RPMI8226 (cell line): ENCODE measurements at places on chromosomes 6 and 20.

DNA sequence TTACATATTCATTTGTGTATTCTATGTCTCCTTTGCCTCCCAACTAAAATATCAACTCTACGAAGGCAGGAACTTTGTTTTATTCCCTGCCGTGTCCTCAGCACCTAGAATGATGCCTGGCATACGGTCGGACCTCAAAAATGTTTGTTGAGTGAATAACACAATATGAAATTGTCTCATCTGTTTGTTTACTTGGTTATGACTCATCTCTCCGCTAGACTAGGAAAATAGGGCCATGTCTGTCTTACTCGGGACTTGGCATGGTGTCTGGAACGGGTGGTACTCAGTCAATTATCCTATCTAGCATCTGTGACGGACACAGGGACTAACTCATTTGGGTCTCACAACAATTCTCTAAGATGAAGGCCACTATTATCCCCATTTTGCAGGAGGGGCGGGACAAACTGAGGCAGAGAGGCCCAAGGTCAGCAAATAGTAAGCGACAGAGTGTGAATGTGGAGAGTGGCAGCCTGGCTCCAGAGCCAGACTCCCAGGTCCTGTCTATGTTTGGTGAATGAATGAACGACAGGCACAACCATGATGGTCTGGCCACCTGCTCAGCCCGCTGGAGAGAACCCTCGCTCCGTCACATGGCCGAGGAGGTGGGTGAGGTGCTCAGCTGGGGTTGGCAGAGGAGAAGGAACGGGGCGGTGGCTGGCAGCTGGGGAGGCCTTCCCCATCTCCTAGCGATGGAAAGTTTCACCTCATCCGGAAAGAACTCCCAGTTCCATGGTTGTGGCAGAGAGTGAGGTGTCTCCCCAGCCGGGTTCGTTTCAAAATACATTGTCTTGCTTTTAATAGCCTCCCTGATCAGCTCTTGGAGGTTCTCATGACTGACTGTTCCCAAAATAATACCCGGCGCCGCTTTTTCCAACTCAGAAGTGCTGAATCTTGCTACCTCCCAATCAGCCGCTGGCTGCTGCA is 27.6 kb upstream of the NFATC2 start:
- DNase-seq, result no peak

- no peak for DNase-seq
Measured at GRCh38 chr6:137801352-137802114, 65.5 kb upstream of the TNFAIP3 start.

DNA sequence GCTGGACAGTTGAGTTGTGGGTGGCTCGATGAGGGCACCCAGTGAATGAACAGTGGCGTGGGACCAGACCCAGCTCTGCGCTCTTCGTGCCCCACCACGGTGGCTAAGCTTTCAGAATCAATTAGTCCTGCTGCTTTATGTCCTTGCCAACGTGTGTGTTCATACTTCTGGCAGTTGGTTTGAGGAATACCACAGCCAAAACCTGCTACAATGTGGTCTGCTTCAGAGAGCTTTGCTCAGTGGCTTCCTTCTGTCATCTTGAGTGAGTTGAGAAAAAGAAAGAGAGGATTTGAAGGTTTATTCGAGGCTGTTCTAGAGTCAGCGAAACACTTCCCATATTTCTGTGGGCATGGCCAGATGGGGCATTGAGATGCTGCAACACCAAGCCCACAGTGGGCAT is 39.5 kb upstream of the SLC22A2 start:
- DNase-seq, result no peak

DNA sequence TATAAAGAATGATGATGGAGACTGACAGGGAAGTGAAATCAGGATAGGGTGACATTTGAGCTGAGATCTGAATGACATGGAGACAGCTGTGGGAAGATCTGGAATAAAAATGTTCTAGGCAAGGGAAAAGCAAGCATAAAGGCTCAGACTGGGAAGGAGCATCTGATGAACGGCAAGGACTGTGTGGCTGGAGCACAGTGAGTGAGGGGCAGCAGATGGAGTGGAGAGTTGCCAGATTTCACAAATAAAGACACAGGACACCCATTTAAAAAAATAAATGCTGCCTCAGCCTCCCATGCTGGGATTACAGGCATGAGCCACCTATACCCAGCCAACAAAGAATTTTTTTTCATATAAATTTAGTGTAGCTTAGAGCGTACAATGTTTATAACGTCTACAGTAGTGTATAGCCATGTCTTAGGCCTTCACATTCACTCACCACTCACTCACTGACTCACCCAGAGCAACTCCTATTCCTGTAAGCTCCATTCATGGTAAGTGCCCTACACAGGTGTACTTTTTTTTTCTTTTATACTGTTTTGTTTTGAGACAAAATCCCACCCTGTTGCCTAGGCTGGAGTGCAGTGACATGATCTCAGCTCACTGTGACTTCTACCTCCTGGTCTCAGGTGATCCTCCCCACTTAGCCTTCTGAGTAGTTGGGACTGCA is 2.4 kb upstream of the ZBTB24 start:
- no peak for DNase-seq

DNA sequence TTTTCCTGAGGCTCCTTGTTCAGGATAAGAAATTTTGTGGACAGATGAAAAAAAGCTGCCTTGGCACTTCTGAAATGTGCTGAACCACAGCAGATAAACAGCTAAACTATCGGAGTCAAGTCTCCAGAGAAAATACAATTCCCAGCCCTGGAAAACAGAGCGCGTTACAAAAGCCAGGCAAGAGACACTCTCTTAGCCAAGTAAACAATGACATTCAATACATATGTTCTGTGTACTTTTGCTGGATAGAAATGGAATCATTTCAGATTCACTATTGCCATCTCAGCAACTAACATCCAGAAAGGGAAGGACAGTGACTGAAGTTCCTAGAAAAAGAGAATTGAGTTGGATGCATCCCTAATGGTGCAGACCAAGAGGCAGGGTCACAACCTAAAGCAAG is 196.8 kb upstream of the NRSN1 start:
- DNase-seq, result no peak

- DNase-seq, result no peak
Measured at GRCh38 chr6:61833176-61833755, 452.8 kb downstream of the KHDRBS2 start.

DNA sequence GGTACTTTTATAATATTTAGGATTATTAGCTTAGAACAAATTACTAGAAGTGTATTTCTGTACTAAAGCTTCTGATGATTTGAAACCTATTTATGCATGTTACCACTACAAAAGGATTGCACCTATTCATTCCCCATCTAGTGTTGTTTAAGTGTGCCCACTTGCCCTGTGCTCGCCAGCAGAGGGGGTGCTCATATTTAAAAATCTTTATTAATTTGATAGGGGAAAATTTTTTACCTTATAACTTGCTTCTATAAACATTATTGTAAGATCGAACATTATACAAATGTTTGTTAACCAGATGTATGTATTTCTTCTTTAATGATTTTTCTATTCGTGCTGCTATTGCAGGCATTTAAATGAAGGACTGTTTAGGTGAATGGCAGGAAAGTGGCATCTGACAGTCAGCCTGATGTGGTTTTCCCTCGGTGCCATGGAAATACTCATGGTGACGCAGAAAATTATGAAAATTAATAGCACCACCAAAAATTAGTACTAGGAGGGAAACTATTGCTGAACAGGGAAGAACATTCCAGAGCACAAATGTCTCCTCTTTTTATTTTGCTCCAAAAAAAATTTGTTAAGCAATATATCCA is 44.1 kb upstream of the FNDC1 start:
- no peak for DNase-seq

DNA sequence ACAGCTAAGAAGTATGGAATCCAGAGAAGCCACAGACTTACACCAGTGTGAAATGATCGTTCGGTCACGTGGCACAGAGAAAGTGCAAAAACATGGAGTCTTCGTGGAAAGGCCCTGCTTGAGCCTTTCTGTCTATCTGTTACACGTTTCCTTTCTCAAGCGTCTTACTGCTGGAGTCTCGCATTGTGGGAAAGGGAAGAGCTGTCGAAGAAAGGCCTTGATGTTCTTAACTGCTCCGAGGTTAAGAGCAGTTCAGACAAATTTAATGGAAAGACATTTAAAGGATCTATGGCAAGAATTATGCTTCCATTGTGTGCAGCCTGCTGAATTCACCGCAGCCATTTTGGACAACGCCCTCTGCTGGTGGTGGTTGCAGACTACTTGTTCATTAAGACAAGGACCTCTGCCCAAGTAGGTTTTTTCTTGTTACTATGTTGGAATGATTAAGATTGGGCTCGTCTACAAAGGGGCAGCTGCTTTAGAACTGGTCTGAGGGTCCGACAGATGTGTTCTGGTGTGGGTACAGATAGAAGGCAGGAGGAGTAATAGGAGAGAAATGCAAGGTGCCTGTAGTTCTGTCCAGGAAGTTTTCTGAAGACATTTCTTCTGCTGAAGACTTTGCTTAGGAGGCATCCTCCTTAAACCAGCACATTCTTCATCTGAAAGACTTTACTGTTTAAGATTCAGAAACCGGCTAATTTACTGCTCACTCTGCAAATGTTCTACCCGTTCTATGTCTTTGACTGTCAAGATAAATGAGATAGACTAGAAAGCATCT is 24.7 kb upstream of the CCN6 start:
- peak; percentile 59 for DNase-seq

GRCh38 chr6:125846292-125847024 is 55.7 kb downstream of the NCOA7 start:
- no peak for DNase-seq

DNA sequence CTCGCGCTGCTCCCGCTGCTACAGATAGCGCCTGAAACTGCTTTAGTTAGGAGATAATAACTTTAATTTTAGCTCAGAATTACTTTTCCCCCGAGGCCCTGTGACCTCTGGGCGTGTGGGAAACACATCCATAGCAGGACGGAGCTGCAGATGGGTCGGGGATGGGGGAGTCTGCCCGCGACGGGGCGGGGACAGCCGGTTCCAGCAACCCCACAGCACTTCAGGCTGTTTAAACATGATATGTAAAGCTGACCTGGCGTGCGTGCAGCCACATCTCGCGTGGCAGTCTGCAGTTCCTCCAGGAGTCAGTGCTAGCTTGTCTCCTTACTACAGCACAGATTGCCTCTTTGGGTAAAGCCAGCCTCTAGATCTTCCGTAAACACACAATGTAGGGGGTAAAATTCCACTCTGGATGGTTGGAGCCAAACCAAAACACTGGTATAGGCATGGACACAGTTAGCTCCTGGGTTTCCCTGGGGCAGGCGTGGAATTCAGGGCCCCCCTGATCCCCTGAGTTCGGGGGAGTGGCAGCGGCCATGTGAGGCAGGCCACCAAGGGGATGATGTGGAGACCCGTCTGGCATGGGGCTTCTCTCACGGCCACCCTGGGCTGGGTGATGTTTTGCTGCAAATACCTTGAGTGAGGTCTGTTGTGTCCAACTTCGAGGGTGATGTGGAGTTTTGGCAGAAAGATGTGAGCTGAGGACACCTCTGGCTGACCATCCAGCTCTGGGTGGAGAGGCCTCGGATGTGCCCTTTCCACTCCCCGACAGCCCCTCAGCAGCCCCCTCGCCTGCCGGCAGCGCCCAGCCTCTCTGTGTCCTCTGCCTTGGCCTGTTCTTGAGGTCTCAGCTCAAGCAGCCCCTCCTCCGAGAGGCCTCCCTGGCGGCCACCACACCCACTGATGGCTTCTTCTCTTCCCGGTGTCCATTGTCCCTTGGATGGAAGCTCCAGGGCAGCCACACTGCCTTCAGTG is 214.5 kb downstream of the TAF4 start:
- no peak for DNase-seq

DNA sequence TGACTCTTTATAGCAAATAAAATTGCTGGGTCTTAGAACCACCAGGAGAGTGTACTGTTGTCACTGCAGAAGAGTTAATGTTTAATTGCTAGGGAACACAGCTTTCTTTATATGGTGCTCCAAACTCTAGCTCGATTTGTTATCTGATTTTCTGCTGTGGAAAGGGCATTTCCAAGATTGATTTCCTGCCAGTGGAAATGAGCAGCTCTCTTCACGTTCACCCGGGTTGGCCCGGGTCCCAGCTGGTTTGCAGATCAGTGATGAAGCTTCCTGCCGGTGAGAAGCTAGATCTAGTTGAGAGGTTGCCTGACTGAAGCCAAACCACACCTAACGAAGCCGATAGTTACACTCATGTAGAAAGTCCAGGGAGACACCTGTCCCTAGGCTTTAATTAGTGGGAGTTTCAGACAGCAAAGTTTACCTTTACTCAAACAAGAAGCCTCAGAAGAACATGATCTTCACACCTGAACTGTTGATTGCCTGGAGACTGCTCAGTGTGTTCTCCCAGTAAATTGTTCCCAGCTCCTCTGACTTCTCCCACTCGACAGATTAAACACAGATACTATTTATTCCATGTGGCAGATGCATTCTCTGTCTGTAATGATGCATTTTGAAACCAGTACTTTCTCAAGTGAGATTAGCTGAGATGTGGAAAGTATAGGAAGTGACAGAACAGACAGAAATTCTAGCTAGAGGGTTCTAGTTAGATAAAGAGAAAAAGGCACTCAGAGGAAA is 27.8 kb downstream of the PAQR8 start:
- DNase-seq, result peak; percentile 85

DNA sequence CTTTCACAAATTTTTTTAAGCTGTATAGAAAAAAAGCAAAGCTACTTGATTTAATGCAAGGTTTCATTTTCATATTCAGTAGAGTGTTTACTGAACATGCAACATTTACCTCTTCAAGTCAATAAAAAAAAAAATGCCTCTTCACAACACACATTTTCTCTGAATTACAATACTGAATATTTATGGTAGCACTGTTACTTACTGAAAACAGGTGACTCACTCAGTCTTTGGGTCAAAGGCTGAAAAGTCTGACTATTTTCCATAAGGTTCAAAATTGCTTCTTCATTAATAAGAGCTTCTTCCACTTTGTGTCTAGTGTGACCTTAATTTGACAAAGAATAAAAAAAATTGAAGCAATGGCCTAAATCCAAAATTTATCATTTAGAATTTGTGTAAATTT is 101.9 kb downstream of the REV3L start:
- no peak for DNase-seq

DNA sequence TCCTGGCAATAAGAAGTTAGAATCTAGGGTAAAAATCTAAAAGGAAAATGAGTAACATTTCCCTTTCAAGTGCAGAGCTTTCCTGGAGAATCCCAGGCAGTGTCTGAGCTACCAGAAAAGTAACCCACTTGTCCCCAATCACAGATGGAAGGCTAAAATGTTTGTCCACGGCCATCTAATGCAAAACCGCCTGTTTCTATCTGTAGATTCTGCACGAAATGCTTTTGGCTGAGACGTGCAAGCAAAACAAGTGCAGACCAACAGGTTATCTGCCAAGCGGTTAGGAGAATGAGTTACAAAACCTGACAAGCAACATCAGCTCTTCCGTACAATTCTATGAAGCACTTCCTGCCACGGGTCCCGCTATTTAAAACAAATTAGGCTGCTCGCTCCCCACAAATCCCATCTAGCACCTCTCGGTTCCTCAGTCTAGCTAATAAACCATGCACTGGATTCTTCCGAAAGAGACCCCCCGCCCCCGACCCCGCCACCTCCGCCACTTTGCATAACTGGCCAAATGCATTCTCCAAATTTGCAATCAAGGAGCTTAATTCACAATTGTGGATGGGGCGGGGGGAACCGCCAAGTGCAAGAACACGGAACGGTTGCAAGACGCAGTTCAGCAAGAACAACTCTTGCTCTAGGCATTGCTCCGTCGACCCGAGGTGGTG is 1.4 kb downstream of the ELOVL5 start:
- DNase-seq, result peak; percentile 56

GRCh38 chr20:38633577-38634093 is 32.0 kb downstream of the ARHGAP40 start:
- peak; percentile 67 for DNase-seq

- no peak for DNase-seq
Measured at GRCh38 chr6:157631838-157632614, 191.0 kb upstream of the SNX9 start.
